Hematopoietic multipotent progenitor cell treated with erythropoietin and hydrocortisone succinate and interleukin-3 and kit ligand, for 15 days (in vitro differentiated cells): ENCODE measurements at places on chromosomes 5 and 9.

DNA sequence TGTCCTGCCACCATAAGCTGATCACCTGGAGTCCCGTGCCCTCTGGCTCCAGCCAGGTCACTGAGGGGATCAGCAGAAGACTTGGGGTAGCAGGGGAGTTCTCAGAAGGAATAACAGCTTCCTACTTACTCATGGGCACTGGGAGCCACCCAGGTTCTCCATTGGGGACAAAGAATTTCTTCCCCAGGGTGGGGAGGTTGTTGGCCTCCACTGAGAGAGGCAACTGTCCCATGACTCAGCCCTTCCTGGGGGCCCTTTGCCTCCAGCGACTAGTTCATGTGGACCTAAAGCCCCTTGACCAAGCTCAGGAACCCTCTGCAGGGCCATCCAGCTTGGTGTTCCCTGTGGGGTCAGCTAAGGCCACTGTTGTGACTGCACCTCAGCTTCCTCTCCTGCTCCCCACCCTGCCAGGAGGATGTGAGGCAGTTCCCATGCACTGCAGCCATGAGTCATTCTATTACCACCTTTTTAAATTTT is 175.0 kb downstream of the AUH start:
- no peak for DNase-seq

DNA sequence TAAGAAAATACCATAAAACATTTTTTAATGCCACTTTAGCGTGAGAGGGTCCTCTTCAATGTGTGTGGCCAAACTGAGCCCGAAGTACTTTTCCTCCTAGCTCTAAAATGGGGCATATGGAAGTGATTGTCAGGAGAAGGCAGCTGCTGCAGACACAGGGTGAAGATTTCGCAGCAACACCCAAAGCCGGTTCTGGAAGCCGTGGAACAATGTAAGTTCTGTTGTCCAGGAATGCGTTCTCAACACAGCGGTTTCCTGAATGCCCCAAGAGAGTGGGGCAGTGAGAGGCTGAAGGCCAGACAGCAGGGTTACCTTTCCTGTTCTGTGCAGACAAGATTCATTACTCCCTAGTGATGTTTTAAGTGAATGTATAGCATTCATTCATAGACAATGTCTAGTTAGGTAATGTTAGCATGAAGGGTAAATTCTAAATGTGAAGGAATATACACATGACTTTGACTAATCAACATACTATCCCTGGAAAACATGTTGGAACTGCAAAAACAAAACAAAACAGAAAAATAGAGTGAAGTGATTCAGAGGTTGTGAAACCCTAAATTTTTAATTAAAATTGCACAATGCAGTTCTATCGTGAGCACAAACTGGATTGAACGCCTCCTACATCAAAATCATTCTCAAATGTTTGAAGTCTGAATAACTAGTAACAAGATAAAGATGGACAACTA is 197.0 kb upstream of the SEMA6A start:
- no peak for DNase-seq

GRCh38 chr5:96155147-96155546 is 193.5 kb upstream of the ELL2 start:
- no peak for DNase-seq

DNA sequence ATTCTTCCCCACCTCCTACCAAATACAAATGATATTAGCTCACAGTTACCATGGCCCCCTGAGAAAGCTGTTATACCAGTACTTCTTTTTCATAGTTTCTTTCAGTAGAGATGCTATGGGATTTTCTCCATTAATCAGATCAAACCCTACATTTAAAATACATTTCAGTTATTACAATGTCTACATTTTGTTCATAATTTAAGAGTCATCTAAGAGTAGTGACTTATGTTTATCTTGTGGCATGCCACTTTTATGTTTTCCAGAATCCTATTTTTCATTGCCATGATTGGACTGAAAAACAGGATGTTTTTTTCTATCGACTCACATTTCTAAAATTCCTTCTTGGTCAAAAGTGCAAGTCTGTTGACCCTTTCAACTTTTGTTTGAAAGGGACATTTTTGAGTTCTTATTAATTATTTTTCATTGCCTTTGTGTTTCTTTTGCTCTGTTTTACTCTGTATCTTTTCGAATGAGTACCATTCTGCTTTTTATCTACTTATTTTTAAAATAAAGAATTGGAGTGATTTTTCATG is 77.4 kb upstream of the ANXA1 start:
- no peak for DNase-seq

DNA sequence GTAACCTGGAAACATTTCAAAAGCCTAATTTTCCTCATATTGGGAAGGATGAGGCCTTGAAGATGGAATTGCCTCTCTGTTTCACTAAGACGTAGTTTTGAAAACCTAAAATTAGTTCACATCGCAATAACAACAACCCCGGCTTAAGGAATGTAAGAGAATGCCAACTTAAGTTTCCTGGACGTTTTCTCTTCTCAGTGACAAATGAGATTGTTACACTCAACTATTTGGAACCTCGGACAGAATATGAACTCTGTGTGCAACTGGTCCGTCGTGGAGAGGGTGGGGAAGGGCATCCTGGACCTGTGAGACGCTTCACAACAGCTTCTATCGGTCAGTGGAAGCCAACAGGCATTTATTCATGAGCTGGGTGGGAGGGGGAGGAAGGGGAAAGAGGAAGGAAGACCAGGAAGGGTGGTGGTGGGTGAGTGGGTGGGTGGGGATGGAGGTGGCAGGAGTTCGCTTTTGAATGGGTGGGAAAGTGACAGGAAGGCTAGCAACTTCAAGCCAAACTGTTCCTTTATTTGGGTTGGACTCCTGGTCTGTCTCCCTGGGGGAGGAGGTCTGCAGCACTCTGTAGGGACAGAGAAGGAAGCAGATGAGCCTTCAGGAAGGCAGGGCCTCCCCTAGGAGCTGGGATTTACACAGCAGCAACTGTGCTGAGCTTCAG is 83.4 kb downstream of the TEK start:
- no peak for DNase-seq

GRCh38 chr5:10853154-10853553 is 92.1 kb upstream of the DAP start:
- no peak for DNase-seq
